Mesenteric fat pad (tissue), 1 donor: ENCODE measurements at places on chromosomes 3 and 15.

DNA sequence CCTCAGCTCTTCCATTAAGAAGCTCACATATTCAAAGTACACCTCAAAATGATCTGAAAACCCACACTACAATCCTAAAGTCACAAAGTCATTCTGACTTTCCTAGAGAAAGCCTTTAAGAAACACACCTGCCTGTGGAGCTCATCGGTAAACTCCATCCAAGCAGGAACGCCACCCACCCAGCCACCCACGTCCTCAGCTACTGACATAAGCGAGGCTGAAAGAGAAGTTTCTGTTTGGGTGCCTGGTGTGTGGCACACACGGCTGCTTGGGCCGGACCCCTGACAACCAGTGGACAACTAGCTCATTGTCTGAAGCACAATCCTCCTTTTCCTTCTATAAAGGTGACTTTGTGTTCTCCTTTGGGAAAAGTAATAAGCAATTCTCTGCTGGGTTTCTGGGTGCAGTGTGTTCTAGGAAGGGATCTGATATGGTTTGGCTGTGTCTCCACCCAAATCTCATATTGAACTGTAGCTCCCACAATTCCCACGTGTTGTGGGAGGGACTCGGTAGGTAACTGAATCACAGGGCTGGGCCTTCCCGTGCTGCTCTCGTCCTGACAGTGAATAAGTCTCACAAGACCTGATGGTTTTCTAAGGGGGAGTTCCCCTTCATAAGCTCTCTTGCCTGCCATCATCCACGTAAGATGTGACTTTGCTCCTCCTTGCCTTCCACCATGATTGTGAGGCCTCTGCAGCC, 26.1 kb downstream of the FAM174B start:
- no peak for DNase-seq

DNA sequence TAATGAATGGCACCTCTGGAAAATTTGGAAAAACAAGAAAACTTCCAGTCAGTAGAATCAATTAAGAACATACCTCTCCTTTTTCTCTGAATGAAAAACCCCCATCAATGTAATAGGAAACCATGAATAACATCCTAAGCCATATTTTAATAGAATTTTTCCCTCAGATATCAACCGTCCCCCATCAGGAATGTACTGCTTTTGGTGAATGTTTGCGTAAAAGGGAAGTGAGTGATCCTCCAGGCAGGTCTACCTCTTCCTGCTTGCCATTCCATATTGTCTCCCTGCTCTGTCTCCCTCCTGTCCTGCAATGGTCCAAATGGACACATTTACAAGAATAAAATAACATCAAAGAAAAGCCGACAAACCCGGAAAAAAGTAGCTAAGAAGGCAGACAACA, 30.8 kb downstream of the LAMP3 start:
- no peak for DNase-seq

DNA sequence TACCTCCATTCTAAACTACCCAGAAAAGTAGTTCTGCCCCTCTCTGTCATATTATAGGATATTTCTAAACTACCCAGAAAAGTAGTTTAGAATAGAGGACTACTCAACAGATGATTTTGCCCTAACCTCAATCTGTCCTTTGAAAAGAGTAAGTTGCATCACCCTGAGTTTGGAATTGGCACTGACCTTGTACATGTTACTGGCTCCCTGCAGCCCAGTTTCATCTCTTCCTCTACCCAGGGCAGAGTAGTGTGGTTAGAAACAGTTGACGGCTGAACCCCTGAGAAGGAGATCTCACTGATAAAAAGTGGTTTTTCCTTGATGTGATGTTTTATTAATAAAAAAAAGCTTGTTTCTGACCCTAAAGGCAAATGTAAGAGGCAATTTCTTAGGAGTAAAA, 340.5 kb upstream of the NECTIN3 start:
- no peak for DNase-seq

GRCh38 chr3:47482366-47482765, 6.6 kb upstream of the SCAP start:
- DNase-seq: no peak

DNA sequence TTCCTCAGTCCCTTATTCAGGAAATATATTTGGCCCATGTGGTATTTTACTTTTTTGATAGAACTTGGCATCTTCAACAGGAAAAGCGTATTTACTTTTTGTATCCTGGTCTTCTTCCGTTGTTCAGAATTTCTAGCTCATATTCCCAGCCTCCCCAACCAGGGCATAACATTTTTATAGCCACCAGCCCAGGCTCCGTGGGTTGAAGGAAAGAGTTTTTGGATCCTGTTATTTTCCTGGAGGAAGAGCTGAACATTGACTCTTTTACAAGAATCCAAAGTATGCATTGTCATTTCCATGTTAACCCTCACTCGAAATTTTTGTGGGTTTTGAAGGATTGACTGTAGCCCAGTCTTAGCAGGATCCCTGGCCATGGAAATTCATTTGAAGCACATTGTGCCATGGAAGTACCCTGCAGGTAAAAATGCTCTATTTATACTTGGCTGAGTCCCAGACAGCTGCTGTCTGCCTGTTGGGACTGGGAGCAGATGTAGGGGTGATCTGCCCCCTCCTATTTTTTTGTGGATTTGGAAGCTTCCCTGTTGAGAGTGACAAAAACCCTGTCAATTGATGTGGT, 98.8 kb downstream of the AKAP13 start:
- no peak for DNase-seq

GRCh38 chr15:43776101-43776717, 557 bp downstream of the ELL3 start:
- DNase-seq: no peak

DNA sequence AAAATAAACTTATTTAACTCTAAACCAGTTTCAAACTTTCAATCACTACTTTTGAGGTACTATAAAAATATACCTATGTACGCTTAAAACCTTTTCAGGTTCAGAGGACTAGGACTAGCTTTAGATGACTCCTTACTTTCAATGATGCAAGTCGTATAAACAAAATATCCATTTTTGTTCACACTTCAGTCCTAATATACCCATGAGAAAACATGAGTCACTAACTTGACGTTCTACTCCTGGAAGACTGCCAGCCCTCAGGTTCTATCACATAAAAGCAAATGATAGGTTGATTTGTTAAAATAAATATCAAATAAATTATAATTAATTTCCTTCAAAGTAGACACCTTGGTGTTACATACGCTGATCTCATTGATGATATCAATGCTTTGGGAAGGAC, 10.6 kb upstream of the P3H2 start:
- no peak for DNase-seq

DNA sequence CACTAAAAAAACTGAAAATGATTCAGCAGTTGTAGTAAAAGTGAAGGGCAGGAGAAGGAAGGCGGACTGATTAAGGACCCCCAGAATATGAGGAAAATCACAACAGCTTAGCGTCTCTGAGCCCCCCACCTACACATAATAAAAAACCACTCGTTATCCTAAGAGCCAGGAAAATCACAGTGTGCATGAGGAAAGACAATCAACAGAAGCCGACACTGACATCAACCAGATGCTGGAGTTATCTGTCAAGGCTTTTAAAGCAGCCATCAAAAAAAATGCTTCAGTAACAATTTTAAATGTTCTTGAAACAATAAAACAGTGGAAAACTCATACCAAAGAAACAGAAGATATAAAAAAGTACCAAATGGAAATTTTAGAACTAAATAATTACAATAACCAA, 9.7 kb upstream of the CXCR6 start:
- no peak for DNase-seq

DNA sequence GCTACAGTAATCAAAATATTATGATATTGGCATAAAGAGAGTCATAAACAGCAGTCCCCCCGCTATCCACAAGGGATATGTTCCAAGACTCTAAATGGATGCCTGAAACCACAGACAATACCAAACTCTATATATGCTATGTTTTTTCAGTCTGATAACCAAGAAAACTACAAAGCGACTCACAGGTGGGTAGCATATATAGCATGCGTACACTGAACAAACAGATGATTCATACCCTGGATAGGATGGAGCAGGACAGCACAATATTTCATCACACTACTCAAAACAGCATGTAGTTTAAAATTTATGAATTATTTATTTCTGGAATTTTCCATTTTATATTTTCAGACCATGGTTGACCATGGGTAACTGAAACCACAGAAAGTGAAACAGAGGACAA, 87.0 kb upstream of the PPP2R3A start:
- DNase-seq: no peak

DNA sequence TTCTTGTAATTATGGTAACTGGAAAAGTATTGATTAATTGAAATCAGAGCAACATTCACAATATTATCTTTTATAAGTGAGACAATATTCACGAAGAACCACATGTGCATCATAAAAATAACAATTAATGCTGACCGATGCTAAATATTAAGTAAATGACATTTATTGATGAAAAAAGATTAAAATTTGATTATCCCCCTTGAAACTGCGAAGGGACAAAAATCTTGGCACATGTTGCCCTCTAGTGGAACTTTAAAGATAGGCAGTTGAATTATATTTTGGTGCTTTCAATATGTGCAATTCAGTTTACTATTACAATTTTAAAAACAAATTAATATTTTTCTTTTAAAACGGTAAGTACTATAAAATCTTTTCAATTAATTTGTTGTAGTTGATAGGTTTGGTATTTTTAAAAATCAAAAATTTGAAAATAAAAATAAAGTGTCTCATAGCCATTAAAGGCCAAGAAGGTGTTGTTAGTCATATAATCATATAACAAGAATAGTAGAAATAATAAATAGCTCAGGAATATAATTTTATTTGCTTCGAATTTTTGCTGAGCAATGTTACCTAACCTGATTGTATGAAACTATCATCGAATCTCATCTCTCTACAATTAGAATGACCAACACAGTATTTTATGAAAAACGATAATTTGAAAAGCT, 270.2 kb downstream of the ROBO1 start:
- no peak for DNase-seq

DNA sequence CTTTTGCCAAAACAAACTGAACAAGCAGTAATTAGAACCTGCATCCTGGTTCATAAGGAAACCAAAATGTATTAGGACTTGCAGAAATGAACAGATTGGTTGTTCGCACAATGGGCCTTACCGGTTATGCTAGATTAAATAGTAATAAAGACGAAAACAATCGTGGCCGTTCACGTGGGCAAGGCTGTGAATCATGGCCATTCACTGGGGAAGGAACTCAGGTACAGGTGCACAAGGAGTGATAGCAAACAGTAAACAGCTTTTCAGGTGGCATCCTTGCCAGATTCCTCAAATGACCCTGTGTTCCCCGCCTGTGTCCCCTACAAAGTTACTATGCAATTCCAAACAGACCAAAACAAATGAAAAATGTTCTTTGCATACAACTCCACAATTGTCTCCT, 8.2 kb downstream of the LRIG1 start:
- no peak for DNase-seq

DNA sequence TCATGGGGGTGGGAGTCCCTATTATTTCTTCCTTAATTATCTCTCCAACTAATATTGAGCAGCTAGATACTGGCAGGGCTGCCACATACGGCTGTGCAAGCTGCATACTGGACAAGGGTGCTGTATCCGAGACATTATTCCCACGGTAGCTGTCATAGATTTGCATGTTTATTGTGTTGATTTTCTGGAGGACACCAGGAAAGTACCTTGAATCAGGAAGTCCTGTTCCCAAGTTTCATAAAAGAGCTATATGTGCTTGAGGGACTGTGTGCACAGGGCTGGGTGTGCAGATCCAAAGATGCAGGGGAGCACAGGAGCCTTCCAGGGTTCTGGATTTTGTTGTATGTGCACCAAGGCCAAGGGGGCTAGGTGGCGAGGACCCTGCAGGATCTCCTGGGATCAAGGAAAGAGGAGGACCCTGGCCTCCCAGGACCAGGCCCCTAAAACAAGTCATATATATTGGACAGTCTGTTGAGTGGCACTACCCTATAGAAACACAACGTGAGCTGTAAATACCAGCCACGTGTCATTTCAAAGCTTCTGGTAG, 119.2 kb upstream of the ALDH1A3 start:
- DNase-seq: no peak

DNA sequence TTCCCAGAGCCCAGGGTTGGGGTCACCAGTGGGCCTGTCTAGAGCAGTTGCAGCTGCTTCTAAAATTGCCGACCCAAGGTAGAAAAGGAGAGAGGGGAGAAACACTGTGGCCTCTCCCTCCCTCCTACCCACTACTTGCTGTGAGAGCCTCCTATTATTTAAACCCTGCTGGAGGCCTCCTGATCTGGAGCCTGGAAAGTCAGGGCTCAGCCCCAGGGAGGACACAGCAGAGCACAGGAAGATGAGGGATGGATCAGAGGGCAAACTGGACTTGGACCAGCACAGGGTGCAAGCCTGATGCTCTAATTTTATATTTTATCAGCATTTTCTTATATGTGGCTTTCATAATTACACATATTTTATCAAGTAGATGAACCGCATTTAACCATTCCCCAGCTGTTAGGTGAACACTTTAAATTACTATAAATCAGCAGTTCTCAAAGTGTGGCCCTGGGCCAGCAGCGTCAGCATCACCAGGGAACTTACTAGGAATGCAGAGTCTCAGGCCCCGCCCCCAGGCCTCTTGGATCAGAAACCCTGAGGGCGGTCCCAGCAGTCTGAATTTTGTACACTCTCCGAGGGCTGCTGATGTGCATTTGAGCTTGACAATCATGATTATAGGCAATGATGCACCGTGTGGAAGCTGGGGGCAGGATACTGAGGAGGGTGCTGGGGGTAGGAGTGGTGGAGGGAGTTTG, 26.7 kb downstream of the SMAD3 start:
- DNase-seq: no peak

DNA sequence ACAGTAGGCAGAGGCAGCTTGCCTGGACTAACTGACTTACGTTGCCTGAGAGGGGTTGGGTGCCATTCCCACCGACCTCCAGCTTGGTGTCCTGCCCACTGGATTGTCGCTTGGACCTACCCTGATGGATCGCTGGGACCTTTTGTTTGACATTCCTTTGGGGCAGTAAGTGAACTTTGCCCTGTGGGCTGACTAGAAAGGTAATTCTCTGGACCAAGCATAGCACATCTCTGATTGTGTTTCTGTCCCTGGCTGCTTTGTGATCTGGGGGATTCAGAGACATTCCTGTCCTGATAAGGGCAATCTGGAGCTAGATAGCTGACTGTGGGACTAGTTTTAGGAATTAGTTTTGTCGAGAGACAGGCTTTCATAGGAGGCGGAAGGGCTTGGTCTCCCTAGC, 19.5 kb upstream of the IFT57 start:
- no peak for DNase-seq

DNA sequence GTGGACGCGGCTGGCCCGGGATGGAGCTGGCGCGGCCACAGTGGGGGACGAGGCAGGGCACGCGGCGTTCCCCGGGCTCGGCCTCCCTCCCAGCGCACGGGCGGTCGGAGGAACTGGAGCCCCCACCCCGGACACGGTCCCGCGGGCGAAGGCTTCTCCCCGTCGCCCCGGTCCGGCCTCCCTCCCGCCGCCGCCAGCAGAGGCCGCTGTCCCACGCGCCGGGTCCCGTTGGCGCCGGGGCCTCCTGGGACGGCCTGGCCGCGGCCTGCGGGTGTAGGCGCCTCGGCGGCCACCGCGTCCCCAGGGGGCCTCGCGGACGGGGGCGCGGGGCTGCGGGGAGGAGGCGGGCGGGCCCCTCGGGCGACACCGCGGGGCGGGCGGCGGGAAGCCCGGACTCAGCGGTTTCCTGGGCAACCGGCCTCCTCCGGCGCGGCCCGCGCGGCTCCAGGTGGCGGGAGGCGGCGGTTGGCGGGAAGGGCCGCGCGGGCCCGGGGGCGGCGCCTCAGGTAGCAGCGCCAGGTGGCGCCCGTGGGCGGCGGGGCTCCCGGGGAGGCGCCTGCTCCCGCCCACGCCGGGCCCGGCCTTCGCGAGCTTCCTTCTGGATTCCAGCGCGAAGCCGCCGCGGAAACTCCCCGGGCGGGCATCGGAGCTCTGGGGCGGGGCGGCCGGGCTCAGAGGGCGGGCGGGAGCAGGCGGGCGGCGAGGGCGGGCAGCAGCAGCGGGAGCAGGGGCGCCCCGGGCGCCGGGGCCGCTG, 26.7 kb downstream of the MELTF start:
- peak; percentile 94 for DNase-seq

GRCh38 chr3:43503067-43503728, 118.6 kb downstream of the ANO10 start:
- no peak for DNase-seq
